T-cell (primary cell): ENCODE measurements at places on chromosomes 3 and 15. TPM values are rescaled to one million over a fixed set of nuclear protein-coding genes. Genes with fewer than 3 reads are reported as not detected.

- no peaks in the 10 kb centered on the region for H3K36me3 ChIP-seq
- DNase-seq, result no peak
- H3K27ac ChIP-seq, result no peak overlapping the region
- no peaks in the 10 kb centered on the region for H3K4me1 ChIP-seq
- peaks cover 13% of the 10 kb centered on the region for H3K27me3 ChIP-seq
Measured at GRCh38 chr15:74339371-74339770, 28.1 kb downstream of the CYP11A1 start.

- H3K36me3 ChIP-seq, result no peaks in the 10 kb centered on the region
- H3K27ac ChIP-seq, result no peak overlapping the region
- no peaks in the 10 kb centered on the region for H3K4me1 ChIP-seq
- no peaks in the 10 kb centered on the region for H3K27me3 ChIP-seq
- no peak for DNase-seq
Measured at GRCh38 chr15:61314427-61314826, 85.3 kb upstream of the RORA start.

DNA sequence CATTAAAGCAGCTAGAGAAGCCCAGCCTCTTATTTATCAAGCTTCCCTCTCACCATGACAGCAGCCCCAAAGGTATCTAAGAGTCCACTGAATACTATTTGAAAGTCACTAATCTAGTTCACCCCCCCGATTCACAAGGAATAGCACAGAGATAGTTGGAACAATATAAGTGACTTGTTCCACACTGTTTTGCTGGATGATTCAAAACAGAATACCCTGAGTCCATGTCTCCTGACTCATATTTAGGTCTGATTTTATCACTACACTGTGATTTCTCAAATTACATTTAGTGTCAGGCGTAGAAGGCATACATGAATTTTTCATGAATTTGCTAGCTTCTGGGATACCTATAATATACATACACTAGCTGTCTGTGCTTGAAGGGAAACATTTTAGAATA, 18.7 kb upstream of the EOGT start:
- H3K4me3 ChIP-seq, result no peak overlapping the region
- no peaks in the 10 kb centered on the region for H3K4me1 ChIP-seq
- H3K27ac ChIP-seq, result no peak overlapping the region

GRCh38 chr15:85708402-85708941, 86.3 kb downstream of the KLHL25 start:
- no peaks in the 10 kb centered on the region for H3K27me3 ChIP-seq
- peaks cover 61% of the 10 kb centered on the region for H3K4me1 ChIP-seq
- no peak overlapping the region for H3K4me3 ChIP-seq
- DNase-seq, result no peak

- no peak overlapping the region for H3K27ac ChIP-seq
- no peaks in the 10 kb centered on the region for H3K4me1 ChIP-seq
- H3K27me3 ChIP-seq, result no peaks in the 10 kb centered on the region
- no peaks in the 10 kb centered on the region for H3K36me3 ChIP-seq
- no peak for DNase-seq
- H3K4me3 ChIP-seq, result no peak overlapping the region
Measured at GRCh38 chr3:181497358-181497757, 214.4 kb upstream of the SOX2 start.

DNA sequence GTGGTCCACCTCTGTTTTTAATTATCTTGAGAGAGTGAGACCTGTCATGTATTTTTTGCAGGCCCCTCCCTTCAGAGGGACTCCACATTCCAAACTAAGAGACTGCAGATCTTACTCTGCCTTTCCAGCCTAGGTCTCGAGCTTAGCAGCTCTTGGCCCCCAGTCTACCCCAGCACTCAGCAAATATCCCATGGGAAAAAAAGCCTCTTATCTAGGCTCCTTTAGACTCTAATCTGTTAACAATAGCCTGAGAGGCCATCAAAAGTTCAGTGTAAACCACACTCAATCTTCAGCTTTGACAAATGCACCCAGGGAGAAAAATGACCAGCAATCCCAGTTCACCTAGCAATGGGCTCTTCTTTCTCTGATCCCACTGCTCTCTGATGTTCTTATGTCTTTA, 8.6 kb upstream of the BLM start:
- H3K27me3 ChIP-seq, result no peaks in the 10 kb centered on the region
- no peak overlapping the region for H3K27ac ChIP-seq
- peaks cover 4% of the 10 kb centered on the region for H3K4me1 ChIP-seq
- no peak for DNase-seq
- H3K36me3 ChIP-seq, result no peaks in the 10 kb centered on the region

GRCh38 chr15:66982250-66982649, 83.2 kb upstream of the SMAD3 start:
- H3K4me1 ChIP-seq, result no peaks in the 10 kb centered on the region
- H3K27ac ChIP-seq, result no peak overlapping the region
- DNase-seq, result no peak

GRCh38 chr3:171058058-171058457, 31.5 kb upstream of the SLC2A2 start:
- H3K27ac ChIP-seq, result no peak overlapping the region
- H3K4me3 ChIP-seq, result no peak overlapping the region
- no peak for DNase-seq
- peaks cover 3% of the 10 kb centered on the region for H3K36me3 ChIP-seq

- no peak for DNase-seq
- H3K27me3 ChIP-seq, result no peaks in the 10 kb centered on the region
- no peaks in the 10 kb centered on the region for H3K36me3 ChIP-seq
- no peak overlapping the region for H3K4me3 ChIP-seq
Measured at GRCh38 chr15:38666865-38667510, 102.4 kb upstream of the RASGRP1 start.

GRCh38 chr3:159786489-159787177, 202.0 kb upstream of the IL12A start:
- no peak for DNase-seq
- no peaks in the 10 kb centered on the region for H3K27me3 ChIP-seq
- H3K4me1 ChIP-seq, result no peaks in the 10 kb centered on the region

- DNase-seq, result no peak
- H3K36me3 ChIP-seq, result no peaks in the 10 kb centered on the region
- no peaks in the 10 kb centered on the region for H3K4me1 ChIP-seq
- no peak overlapping the region for H3K27ac ChIP-seq
- H3K27me3 ChIP-seq, result peaks cover 3% of the 10 kb centered on the region
Measured at GRCh38 chr3:73216310-73216709, 154.9 kb downstream of the EBLN2 start.

DNA sequence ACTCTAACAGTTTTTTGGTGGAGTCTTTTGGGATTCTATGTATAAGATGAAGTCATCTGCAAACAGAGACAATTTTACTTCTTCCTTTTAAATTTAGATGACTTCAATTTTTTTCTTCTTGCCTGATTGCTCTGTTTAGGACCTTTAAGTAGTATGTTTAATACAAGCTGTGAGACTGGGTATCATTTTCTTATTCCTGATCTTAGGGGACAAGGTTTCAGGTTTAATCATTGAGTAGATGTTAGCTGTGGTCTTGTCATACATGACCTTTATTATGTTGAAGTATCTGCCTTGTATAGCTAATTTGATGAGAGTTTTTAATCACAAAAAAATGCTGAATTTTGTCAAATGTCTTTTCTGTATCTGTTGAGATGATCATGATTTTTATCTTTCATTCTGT, 20.6 kb downstream of the GRM2 start:
- H3K4me1 ChIP-seq, result no peaks in the 10 kb centered on the region
- H3K27me3 ChIP-seq, result no peaks in the 10 kb centered on the region
- no peak overlapping the region for H3K27ac ChIP-seq
- DNase-seq, result no peak
- H3K4me3 ChIP-seq, result no peak overlapping the region
- H3K36me3 ChIP-seq, result no peaks in the 10 kb centered on the region

DNA sequence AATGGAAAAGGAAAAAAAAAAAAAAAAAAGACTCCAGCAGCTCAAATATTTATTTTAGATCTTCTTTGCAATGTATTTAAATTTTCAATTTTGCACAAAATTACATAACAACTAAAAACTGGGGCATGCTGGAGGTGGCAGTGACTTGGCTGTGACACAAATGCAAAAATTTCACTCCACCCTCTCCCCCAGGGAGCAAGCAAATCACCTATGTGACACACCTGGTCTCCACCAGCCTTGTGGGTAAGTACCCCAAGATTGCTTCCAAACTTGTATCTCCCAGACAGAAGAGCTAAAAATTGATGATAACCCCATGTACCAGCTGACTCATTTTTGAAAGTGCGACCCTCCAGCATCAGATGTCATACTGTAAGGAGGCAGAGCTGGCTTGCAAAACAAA, 32.0 kb downstream of the UBE3A start:
- H3K36me3 ChIP-seq, result no peaks in the 10 kb centered on the region
- peaks cover 9% of the 10 kb centered on the region for H3K4me1 ChIP-seq
- no peaks in the 10 kb centered on the region for H3K27me3 ChIP-seq
- no peak for DNase-seq

DNA sequence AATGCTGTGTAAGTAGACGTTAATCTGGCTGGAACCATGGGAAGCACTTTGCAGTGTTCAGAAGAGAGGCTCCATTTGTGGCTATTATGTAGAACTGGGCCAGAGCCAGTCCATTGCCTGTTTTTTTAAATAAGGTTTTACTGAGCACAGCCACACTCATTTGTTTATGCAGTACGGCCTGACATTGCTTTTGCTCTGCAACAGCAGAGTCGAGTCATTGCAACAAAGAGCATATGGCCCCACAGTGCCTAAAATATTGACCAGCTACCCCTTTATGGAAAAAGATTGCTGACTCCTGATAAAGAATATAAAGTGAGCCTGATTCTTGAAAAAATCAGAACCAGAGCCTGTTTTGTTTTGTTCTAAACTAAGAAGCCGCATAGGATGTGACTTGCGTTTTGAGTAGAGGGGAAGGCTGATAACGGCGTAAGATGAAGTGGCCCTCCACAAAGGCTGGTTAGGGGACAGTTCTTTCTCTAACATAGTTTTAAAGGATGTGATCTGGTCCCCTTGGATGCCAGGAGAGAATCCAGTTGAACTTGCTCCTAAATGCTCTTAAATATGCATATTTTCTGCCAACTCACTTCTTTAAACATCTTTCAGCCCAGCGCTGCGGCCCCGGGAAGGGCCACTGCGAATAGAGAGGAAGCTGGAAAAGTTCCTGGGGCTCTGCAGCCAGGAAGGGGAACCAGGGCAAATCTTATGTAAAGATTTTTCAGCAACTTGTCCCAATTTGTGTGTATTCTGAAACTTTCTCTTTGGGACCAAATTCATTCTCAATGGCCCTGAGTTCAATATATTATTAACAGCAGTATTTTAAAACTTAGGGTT, 64.5 kb downstream of the GLDN start:
- peaks cover 8% of the 10 kb centered on the region for H3K27me3 ChIP-seq
- no peaks in the 10 kb centered on the region for H3K36me3 ChIP-seq
- H3K4me3 ChIP-seq, result no peak overlapping the region
- H3K4me1 ChIP-seq, result no peaks in the 10 kb centered on the region

GRCh38 chr3:141373768-141374526, 5.6 kb downstream of the ZBTB38 start:
- no peaks in the 10 kb centered on the region for H3K36me3 ChIP-seq
- peaks cover 25% of the 10 kb centered on the region for H3K4me1 ChIP-seq

DNA sequence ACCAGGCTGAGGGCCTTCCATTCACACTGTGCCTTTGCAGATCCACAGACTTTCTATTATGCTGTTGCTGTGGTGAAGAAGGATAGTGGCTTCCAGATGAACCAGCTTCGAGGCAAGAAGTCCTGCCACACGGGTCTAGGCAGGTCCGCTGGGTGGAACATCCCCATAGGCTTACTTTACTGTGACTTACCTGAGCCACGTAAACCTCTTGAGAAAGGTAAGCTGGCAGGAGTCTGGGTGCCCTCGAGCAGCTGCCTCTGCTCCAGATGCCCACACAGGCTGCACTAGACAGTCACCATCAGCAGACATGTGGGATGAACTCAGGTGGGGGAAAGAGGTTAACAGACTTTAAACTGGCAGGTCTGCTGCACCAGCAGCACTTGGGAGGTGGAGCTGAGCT, 8.3 kb downstream of the TF start:
- DNase-seq, result no peak
- H3K36me3 ChIP-seq, result no peaks in the 10 kb centered on the region
- no peaks in the 10 kb centered on the region for H3K4me1 ChIP-seq
- no peak overlapping the region for H3K27ac ChIP-seq
- no peak overlapping the region for H3K4me3 ChIP-seq

DNA sequence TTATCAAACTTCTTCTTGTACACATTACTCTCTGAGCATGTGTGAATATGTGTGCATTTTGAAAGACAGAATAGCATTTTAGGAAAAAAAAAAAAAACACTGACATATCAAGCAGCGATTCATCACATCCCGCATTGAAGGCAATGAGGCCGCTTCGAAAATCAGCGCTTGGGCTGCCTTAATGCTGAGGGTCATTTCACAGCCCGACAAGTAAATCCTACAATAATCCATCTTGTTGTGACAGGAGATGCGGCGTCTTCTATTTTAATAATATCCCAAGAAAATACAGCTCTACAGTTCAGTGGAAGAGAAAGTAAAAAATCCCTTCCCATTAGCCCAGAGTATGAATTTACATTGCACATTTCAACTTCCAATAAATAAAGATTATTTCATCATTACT, 389.2 kb upstream of the GRM7 start:
- H3K4me3 ChIP-seq, result no peak overlapping the region
- H3K27ac ChIP-seq, result no peak overlapping the region
- DNase-seq, result no peak
- H3K4me1 ChIP-seq, result no peaks in the 10 kb centered on the region

DNA sequence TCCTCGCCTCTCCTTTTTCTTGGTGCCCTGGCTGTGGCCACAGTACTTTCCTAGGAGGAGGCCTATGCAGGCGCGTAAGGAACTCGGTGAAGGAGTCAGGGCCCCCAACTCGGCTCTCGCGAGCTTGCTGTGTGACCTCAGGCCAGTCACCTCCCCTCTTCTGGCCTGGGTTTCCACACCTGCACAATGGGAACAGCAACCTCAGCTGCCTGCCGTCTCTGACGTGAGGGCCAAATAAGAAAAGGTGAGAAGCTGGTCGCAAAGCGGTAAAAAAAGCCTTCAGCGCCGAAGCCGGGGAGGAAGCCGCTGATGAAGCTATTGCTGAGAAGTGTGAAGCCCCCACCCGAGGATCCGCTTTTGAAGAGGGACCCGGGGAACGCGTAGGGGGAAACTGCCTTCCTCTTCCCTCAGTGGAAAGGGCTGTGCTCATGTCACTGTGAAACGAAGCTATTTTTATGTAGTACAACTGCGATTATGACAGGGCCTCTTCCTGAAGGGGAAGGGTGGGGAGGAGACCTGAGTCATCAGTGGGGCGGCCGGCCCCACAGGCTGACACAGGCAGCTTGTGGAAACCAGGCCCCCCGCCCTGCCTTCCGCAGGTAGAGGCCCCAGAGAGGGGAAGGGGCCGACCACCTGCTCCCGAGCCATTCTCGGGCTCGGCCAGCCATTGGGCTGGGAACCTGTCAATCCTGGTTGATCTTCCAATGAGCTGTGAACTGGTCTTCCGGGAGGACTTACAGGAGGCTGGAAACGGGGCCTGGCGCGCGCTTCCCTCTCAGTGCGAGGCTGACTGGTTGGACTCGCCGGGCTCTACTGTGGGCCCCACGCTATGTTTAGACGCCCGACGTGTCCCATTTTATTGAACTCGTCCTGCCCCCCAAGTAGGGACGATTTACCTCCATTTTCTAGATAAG, 18.0 kb upstream of the ANKDD1A start:
- peak overlapping the region; percentile 38 for H3K4me3 ChIP-seq
- H3K27ac ChIP-seq, result peak overlapping the region; percentile 82
- DNase-seq, result peak; percentile 90
- no peaks in the 10 kb centered on the region for H3K27me3 ChIP-seq
- H3K36me3 ChIP-seq, result no peaks in the 10 kb centered on the region

The PLA2G4E gene
- total RNA-seq, result not detected

The XCR1 gene
- total RNA-seq, result not detected

The FGF12 gene
- total RNA-seq, result 0.16 TPM

The CTXND1 gene
- total RNA-seq, result not detected

The LRRIQ4 gene
- total RNA-seq, result not detected

The UPK1B gene
- not detected for total RNA-seq
